ENCODE measurements at places on chromosomes 6 and 20.

DNA sequence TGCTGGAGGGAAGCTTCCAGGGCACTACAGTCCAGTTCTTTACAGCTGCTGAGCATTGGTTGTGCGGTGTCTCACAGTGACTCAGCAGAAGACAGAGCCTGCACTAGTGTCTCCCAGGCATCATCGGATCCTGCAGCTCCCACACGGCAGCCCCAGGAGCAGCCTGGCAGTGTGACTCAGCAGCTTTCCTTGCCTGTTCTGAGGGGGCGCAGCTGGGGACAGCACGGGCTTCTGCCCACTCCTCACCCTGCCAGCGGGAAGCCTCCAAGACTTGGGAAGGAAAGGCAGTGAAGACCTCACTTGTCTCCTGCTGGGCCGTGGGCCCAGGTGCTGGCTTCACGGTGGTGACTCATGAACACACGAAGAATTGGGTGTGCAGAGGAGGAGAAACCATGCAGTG is 165.4 kb downstream of the SYNDIG1 start:
- no peak for DNase-seq

DNA sequence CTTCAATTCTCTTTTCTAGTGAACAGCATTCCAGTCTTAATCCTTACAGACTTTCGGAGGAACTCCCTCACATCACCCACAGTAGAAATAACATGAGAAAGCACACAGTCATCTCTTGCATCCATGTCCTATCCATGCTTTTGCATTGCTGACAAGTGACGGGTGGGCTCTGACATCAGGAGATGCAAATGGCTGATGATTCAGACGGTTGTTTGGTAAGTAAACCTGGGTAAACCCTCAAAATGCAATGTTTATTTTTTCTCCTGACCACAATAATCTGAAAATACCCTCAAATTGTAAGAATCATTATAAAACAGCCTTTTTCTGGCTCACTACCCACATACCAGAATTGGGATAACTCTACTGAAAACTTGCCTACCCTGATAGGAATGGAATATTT is 792.0 kb downstream of the MAFB start:
- DNase-seq: no peak

GRCh38 chr20:54172856-54173652 is 732 bp downstream of the CYP24A1 start:
- no peak for DNase-seq

DNA sequence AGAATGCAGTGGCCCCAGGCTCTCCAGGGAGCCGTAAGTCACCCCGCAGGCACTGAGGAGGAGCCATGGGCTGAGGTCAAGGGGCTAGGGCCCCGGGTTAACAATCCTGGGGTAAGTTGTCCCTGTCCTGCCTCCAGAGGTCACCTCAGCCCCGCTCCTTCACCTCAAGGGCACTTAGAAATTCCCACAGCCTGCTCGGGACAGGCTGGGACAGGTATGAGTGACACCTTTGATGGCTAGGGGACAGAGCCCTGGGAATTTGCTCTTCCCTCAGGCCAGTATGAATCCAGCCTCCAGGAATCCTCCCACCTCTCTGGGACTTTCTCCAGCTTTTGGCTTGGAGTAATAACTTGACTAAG is 3.5 kb upstream of the GRM4 start:
- DNase-seq: no peak

DNA sequence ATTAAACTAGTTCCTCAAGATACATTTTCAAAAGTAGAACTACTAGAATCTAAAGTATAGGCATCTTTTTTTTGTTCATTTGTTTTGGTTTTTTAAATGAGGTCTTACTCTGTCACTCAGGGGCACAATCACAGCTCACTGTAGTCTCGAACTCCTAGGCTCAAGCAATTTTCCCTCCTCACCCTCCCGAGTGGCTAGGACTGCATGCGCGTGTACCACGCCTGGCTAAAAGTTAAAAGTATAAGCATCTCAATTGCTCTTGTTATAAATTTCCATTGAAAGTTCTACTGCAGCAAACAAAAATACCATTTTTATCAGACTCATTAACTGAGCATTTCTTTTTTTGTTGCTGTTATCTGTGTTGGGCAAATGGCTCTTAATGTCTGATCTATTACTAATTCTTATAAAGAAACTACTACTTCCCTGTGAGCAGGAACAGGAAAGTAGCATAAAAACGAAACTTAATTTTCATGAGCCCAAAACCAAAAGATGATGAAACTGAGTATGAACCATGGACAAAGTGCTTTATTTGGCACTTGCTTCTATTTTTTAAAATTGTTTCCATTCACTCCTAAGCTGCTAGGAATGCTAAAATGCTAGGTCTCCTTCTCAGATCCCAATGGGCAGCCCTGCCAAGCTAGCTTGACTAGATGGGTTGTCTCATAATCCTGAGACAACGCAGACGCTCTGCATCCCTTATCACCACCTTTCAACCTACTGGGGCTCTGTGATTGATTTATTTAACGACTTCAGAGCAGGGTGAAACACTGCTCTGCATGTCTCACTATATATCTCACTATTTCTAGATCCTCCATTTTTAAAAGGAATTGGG is 36.9 kb downstream of the TRPC4AP start:
- DNase-seq: no peak

DNA sequence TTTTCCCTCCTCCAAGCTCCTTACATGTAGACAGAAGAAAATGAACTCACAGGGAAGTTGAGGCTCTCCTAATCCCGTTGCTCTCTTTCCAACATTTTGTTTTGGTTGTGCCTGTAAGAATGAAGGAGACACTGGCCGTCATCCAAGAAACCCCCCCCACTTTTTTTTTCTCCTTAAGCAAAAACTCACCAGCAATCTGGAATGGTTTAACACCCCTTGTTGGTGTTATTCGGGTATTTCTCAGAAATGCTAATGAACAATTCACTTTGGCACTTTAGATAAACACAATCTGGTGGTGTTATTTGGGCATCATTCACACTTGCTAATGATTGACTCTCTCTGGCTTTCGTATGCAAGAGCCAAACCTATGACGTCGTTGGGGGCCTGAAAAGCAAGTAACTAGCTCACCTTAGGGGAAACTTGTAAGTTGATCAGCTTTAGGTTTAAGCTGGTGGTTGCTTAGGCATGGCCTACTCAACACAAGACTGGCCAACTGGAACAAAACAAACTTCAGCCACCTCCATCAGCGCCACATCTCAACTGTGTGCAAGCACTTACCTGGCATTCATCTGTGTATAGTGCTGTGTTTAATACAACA is 24.3 kb upstream of the OLIG3 start:
- DNase-seq: no peak

DNA sequence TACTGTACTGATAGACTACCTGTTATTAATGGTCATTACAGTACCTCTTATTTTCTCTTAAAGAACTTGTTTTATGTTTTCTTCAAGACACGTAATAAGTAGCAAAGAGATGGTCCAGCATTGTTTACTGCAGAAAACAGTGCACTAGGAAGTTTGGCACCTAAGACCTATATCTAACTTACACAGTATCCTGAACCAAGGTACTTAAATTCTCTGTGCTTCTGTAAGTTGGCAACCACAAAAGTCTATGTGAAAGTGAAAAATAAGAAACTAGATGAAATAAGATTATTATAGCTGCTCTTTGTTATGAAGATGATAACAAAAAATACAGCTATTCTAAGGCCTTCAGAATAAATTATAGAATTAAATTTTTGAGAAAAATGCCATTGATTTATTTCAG is 411.7 kb upstream of the SOX4 start:
- DNase-seq: no peak

DNA sequence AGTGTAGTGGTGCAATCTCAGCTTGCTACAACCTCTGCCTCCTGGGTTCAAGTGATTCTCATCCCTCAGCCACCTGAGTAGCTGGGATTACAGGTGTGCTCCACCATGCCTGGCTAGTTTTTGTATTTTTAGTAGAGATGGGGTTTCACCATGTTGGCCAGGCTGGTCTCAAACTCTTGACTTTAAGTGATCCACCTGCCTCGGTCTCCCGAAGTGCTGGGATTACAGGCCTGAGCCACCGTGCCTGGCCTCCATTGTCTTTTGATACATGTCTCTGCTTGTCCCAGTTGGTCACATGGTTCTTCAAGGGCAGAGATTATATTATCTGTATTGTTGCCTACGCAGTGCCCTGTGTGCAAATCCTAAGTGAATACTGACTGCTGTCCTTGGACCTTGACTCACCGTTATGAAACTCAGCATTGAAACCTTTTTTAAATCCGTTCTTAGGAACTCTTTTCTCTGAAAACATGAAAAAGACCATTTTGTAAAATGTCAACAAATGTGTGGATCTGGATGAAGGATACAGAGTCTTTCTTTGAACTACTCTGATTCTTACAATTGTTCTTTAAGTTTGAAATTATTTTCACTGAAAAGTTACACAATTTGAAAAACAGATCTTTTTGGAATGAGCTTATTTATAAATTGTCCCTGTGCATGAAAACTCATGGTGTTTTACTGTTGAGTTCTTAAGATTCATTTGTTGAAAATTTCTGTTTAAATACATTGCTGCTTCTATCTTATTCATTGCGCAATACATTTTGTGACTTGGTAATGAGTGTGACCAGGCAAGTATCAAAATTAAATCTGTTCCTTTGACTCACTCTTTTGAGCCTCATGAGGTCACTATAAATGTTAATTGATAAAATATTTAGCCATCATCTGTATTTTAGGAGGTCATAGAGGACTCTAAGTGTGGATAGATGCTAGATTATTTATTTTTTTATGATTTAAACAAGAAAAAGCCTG is 293.5 kb downstream of the UTRN start:
- DNase-seq: no peak

GRCh38 chr6:158808442-158808833 is 10.7 kb downstream of the EZR start:
- DNase-seq: no peak

DNA sequence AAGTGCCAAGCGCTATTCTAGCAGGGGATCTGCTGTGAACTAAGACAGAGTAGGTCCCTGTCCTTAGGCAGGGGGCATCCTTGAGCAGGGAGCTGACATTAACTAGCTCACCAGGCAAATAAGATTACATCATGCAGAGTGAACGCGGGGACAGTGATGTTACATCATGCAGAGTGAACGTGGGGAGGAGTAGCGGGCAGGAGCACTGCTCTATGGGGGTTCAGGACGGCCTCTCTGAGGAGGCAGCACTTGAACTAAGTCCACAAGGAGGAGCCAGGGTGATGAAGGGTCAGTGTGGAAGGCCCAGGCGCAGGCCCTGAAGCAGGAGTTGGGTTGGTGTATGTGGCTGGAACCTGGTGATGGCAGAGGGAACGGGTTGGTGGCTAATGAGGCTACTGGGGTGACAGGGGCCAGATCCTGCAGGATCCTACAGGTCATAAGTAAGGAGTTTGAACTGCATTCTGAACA is 38.7 kb downstream of the KAT14 start:
- DNase-seq: no peak

GRCh38 chr6:142784344-142784743 is 160.6 kb downstream of the HIVEP2 start:
- no peak for DNase-seq

DNA sequence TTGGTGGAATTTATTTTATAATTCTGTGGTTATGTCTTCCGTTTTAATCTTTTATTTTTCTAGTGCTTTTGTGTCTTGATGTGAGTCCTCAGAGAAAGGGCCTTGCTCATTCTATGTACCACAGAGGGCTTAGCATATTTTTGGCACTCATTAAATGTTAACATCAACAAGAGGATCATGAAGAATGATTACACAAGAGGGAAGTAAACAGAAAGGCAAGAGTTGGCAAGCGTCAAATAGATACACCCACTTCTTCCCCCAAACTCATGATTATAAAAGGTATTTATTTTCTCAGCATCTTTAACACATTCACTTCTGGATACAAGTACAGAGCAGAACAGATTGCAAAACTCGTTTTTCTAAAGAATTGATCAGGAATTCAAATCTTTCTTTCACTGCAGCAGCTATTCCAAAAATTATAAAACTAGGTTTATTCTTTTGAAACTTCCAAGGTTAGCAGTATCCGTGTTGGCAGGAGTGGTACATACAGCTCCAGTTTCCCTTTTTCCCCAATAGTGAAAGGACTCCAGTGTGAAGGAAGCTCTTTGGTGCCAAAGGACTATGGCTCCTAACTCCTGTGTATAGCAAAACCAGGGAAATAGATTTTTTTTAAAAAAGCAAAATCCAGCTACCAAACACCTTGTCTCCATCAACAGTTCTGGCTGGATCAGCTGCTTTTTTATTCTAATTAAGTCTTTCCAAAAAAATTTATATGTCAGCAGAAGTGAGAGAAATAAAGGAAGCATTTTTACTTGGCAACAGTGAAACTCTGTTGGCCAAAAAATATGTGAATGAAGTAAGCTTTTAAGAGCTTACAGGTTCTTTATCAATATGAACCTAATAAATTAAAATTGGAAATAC is 221.9 kb downstream of the ADGRG6 start:
- DNase-seq: no peak

- no peak for DNase-seq
These were observed 99.3 kb downstream of the ERMARD start for GRCh38 chr6:169850746-169851145.

DNA sequence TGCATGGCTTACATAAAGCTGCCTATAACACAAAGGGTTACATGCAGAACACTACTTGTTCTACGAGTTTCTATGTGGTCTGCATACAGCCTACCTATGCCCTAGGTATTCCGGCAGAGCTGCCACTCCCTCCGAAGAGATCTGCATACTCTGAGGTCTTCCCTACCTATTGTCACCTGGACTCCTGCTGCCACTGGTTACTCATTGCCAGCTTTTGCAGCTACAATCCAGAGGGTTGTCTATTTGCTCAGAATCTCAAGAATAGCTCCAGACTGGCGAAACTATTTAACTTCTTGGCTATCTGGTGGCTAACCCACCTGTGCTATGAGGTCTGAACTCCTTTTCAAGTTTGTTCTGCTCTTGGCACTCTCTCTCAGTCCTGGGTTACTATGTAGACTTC is 323.3 kb downstream of the BMP2 start:
- DNase-seq: no peak
